GF-D8 (cell line): ENCODE measurements at places on chromosomes 16 and 17.

DNA sequence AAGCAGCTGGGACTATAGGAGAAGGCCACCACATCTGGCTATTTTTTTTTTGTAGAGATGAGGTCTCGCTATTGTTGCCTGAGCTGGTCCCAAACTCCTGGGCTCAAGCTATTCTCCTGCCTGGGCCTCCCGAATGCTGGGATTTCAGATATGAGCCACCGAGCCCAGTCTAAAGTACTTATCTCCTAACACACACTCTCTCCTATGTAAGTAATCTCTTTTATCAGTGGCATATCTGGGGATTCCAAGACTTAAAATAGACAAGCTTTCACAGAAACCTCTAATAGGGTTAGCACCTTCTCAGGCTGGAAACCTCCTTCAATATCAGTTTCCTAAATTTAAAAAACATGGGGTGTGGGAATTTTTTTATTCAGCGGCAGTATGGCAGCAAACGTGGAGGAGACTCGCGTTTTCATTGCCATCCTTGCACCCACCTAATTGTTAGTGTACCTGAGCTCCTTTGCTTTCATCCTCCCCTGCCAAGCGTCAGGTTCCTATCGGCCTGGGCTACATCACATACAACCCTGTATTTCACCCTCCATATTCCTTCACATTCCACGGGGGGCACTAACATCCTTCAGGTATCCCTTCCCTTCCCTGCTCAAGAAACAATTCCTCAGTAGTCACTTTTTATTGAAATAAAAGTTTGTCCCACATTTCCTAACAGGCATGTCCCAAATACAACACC is 1.1 kb downstream of the EZH1 start:
- no peak for DNase-seq

DNA sequence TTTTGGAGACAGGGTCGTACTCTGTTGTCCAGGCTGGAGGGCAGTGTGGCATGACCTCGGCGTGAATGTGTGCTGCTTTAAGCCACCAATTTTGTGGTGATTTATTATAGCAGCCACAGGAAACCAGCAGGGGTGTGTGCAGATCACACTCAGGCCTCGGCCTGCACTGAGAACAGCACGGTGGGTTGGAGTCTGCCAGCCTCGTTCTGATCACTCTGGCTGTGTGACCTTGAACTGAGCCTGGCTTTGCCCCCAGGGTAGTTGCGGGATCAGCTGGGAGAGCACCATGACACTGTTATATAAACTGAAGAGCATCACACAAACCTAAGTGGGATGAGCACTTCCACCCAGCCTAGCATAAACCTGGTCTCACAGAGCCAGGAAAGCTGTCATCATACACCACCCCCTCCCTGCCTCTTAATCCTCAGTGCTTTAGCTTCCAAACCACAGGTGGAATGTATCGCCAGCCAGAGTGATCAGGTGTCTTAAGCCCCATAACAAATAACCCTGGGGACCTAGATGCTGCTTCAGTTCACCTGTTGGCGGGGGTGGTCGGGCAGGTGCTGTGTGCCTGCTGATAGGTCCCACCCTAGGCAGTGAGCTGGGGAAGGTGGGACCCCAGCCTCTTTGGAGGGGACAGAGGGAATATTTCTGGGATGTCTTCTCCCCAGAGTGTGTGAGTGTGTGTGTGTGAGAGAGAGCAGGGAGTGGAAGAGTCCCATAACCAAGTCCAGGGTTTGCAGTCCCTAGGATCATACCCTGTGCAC is 28.6 kb upstream of the NDRG4 start:
- no peak for DNase-seq

GRCh38 chr17:70795620-70796019 is 626.3 kb downstream of the KCNJ2 start:
- no peak for DNase-seq

DNA sequence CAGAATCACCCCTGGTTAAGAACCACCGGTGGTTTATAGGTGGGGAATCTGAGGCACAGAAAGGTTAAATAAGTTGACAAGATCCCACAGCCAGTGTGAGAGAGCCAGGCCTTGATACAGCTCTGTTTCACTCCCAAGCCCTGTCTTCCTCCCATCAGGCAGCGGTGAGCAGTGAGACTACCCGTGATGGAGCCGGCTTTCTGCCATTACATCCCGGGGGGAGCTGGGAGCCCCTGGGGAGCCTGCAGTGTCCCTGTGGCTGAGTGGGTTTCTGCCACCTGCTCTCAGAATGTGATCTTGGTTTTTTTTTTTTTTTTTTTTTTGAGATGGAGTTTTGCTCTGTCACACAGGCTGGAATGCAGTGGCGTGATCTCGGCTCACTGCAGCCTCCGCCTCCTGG is 66.4 kb downstream of the ABCC1 start:
- no peak for DNase-seq

DNA sequence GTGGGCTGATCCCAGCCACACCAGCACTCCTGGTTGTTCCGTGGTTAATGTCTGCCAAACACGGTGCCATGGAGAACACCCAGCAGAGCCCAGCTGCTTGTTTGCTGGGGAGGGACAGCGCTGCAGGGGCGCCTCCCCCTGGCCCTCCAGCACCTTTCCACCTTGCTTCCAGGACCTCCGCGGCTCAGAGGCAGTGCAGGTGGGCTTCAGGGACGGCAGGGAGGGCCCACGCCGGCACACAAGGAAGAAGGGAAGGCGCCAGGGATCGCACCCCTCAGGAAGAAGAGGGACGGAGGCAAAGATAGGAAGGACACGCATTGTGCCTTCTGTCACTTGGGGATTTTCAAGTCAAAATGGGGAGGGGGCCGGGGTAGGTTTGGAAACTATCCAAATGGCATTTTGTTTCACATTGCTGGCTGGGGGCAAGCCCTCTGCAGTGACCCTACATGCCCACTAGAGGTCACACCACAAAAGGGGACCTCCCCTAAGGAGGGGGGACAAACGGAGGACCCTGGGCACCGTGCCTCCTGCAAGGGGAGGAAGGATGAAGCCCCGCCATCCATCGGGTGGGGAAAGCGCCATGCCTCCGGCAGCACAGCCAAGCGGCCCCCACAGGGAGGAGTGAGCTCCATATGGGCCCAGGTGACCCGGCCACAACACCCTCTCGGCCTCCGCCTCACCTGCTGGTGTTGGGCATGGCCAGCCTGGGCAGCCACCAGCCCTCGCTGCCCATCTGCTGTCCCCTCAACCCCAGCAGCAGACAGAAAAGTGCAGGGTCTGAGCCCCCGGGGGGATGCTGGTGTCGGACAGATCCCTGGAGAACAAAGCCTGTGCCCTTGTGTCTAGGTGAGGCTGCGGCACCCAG is 7.5 kb upstream of the C16orf95 start:
- DNase-seq, result no peak
